ENCODE measurements at places on chromosomes 2 and 18. TPM values are rescaled to one million over a fixed set of nuclear protein-coding genes. Genes with fewer than 3 reads are reported as not detected.

DNA sequence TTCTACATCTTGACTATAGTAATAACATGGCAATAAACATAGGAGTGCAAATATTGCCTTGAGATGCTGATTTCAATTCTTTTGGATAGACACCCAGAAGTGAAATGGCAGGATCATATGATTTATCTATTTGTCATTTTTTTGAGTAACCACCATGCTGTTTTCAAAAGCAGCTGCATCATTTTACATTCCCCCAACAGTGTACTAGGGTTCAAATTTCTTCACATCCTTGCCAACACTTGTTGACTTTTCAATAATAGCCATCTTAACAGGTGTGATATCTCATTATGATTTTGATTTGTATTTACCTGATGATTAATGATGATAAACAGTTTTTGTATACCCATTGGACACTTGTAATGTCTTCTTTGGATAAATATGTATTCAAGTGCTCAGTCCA lies 90.8 kb downstream of the STRADB start:
- DNase-seq = no peak

- peak; percentile 84 for DNase-seq
Measured at GRCh38 chr2:46471-47345, at the start of gene FAM110C. Gene FAM110C (minus strand): TSS chr2:46505. CDS start chr2:46385, 120 bp downstream.

DNA sequence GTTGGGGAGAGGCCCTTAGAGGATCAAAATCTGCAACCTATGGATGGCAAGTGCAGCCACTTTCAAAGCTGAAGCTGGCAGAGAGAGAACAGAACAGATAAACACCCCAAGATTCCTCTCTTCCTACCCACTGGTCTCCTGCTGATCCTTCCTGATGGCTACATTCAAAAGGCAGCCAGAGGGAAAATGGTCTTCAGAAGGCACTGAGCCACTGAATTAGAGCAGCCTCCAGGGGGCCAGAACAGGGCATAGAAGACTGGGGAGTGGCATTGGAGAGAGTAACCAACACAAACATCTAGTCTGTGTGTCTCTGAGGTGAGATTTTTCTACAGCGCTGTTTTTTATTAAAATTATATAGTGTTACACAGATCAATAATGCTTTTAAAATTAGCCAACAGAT lies 432.6 kb downstream of the PARD3B start:
- DNase-seq = peak; percentile 75

Gene TMEM131
- total RNA-seq = 22.7 TPM

Gene REL
- total RNA-seq = 6.1 TPM

GRCh38 chr2:201132518-201132917 lies 16.6 kb downstream of the CFLAR start:
- DNase-seq = no peak

Gene C2orf78
- not detected for total RNA-seq

DNA sequence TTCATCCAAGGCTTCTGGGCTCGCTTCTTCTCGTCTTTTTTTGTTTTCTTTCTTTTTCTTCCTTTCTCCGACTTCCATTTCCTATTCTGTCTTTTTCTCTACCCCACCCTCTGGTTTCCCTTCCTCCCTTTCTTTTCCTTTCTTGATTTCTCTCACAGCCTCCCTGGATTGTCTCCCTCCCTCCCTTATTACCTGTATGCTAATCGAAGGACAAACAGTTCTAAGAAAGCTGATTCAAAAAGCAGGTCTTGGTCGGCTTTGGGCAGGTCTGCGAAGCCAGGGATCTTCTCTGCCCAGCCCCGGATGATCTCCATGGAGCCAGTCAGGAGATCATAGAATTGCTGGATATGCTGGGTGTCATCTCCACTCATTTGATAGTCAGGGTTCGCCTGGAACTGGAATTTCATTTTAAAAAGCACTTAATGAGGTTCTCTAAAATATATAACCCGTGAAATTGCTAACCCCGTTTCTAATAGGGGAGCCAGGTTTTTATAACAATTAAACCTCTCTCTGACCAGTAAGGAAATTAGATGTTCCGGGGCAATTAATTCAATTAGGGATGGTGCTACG lies 5.9 kb downstream of the NR4A2 start:
- DNase-seq = no peak

GRCh38 chr2:63846487-63846886 lies 4.8 kb downstream of the UGP2 start:
- no peak for DNase-seq
